ENCODE measurements at places on chromosomes 3 and 15.
A peak's percentile ranks its signal among the peaks of the same experiment; 100 is the strongest.

DNA sequence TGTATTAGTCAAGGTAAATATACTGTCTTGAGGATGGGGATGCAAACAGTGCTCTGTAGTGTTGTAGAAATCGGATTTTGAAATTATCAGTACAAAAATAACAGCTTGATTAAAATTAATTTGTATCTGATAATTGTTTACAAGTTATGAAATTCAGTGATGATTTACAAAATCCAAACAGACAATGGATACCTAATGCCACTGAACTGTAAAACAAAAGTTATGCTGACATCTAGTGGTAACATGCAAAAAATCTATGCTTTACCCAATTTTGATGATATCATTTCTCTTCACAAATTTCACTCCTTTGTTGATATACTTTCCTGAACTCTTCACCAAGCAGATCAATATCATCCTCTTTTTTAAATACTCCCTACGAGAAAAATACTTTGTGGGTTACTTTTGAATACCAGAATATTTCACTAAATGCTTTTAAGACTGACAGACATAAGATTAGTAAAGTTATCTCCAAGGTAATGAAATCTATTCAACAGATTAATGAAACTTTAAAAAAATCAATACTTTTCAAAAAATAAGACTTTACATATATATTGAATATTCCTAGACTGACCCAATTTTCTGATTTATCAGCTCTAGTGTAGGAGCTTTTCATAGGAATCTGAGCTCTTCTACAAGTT lies 36.0 kb downstream of the MNS1 start:
- no peak for DNase-seq

DNA sequence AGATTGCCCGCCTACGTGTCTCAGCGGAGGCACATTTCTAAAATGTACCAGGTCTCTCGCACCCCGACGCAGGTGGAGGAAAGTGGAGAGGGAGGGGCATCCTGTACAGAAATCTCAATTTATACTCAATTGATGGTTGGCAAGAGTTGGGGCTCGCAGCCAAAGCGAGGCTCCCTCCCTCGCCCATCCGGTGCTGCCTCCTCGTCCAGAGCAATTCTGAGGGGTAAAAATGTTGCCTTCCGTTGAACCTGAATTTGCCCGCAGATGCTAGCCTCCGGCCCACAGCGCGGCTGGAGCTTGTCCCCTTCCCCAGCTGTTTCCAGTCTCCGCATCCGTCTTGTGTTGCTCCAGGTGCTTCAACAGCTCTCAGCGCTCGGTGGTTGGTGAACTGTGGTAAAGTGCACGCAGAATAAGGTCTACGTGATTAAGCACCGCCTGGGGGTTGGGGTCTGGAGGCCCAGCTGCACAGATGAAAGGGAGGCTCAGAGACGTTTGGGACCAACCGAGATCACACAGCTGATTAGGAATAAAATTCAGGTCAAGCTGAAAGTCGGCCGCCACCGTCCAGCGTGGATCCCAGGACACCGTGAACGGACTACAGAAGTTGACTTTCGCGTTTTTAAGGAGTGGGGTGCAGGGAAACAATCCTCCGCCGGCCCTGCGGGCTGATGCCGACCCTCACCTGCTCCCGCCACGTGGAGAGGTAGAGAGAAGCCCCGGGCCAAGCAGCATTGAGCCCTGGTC lies 846 bp upstream of the POLG start:
- peak; percentile 52 for DNase-seq

DNA sequence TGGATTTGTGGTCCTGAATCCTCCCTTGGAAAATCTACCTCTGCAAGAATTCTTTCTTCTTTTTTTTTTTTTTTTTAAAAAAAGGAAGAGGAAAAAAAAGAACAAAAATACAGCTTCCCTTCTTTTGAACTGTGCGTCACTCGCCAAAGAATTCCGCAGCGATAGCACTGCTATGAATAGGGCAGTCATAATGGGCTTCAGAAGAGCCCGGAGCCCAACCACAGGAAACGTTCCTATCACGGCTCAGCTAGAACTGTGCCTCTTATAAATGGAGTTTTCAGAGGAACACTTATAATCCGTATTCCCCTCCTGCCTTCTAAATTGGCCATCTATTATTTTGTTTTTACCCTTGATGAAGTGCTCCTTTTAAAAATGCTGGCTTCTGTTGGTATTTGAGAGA lies 227.7 kb downstream of the ADAMTS17 start:
- no peak for DNase-seq

DNA sequence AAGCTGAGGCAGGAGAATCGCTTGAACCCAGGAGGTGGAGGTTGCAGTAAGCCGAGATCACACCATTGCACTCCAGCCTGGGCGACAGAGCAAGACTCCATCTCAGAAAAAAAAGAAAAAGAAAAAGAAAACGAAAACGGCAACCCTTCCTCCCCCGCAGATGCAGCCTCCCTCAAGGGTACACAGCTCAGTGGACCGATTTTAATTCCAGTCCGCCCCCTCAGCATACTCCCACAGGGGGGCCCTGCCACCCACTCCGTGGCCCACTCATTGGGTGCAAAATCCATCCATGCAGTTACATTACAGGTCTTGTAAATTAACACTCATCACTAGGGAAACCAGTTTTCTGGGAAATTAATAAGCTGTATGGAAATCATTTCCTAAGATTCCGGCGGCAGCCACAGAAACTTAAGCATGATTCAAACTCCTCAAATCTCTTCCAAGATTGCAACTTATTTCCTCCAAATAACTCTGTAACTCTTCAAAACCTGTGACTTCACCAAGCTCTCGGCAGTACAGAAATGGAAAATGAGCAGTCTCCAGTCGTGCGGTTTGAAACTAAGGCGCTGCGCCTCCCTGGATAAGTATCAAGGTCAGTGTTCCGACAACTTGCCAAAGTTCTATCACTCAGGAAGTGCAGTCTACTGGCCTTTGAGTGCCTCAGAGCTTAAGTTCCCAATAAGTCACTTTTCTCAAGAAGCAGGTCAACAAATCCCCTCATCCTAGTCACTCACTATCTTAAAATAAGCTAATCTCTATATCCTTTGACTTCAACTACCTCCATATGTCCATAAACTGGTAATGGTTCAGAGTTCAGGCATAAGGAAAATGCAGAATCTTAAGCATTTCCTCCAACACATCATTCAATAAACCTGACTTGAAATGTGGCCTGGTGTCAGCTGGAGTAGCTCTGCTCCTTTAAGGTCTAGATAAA lies 24.7 kb upstream of the KLHL6 start:
- DNase-seq = no peak

DNA sequence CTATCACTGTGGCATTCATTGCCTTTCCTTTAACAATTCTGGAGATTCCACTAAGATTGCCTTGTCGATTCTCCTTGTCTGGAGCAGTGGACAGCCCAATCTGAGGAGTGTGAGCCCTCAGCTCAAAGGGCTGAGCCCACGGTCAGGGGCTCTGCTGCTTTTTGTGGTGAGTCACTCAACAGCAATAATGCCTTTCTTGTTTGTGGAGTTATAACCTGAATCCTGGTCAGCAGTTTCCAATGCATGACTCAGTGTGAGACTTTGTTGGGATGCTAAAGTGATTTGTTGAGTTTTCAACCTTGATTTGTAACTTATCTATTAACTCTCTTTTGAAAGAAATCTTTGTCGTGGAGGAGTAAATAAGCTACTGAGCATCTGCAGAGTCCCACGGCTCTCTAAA lies 183.5 kb downstream of the TJP1 start:
- DNase-seq = no peak
